ENCODE measurements at places on chromosomes 1 and 21. TPM values are rescaled to one million over a fixed set of nuclear protein-coding genes. Genes with fewer than 3 reads are reported as not detected.

The FAM72D gene
- 0.72 TPM for total RNA-seq

DNA sequence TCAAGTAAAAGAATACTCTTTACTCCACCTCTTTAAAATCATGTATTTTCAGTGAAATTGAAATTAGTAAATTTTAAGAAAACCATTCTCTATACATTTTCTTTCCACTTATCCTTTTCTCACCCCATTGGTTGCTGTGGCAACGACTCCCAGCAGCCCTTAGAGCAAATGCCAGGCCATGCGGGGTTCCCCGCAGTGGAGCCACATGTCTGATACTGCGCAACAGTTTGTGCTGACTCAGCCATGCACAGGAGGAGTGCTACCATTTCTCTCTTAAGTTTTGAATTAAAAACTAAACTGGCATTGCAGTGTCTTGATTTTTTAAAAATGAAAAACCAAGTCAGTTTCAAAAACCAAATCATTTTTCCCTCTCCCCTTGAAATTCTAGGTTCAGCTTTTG lies 214.1 kb upstream of the L1TD1 start:
- no peak for DNase-seq

- no peak for DNase-seq
Measured at GRCh38 chr1:88333086-88333695, 350.9 kb upstream of the PKN2 start.

GRCh38 chr21:16407403-16408240 lies 677.8 kb downstream of the USP25 start:
- no peak for DNase-seq

DNA sequence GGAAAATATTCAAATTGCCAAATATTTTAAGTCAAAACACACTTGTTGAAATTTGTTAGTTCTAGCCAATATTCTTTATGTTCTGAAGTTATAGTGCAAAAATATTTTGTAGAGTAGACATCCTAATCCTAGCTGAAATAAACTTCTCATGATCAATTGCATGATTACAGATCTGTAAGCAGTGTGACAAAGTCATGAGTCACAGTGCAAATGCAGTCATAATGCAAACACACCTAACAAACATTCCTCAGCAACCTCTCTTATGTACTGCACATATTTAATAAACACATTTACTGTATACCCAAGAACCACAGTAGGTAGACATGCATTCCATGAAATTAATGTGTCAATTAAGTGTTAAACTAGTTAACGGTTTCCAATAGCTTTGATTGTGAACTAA lies 1857.4 kb downstream of the NCAM2 start:
- no peak for DNase-seq

The SPRR1B gene
- not detected for total RNA-seq

DNA sequence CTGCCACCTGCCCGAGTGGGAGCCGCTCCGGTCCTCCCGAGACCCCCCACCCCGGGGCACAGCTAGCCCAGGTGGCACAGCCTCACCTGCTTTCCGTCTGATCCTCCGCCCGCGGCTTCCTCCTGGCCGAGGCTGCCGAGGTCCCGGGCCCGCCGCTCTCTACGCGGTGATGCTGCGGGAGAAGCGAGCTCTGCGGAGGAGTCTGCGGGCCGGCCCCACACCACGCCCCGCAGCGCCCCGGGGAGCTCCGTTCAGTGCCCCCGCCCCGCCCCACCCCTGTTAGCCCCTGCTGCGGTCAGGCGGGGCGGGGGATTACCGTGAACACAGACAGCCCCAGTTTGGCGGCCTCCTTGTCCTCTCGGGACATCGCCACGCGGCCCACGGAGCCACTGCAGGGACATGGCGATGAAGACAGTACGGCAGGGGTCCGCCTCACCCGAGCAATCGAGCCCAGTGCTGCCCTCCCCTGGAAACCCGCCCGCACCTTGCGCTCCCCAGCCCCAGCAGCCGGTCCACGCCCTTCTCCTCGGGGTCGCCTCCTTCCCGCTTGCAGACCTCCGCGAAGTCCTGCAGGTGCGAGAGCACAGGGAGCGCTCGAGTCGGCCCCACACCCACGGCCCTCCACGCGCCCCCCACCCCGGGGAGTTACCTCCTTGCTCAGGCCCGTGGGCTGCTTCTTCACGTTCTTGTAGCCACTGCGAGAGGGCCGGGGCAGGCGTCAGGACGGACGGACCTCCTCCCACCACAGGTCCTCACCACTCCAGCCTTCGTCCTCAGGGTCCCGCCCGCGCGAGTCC lies 933 bp downstream of the C1orf35 start:
- no peak for DNase-seq

GRCh38 chr1:186234976-186235686 lies 139.9 kb downstream of the TPR start:
- no peak for DNase-seq

Measured in IMR-90 (cell line).